NCI-H2107 (cell line): ENCODE measurements at places on chromosomes 6 and 20.

DNA sequence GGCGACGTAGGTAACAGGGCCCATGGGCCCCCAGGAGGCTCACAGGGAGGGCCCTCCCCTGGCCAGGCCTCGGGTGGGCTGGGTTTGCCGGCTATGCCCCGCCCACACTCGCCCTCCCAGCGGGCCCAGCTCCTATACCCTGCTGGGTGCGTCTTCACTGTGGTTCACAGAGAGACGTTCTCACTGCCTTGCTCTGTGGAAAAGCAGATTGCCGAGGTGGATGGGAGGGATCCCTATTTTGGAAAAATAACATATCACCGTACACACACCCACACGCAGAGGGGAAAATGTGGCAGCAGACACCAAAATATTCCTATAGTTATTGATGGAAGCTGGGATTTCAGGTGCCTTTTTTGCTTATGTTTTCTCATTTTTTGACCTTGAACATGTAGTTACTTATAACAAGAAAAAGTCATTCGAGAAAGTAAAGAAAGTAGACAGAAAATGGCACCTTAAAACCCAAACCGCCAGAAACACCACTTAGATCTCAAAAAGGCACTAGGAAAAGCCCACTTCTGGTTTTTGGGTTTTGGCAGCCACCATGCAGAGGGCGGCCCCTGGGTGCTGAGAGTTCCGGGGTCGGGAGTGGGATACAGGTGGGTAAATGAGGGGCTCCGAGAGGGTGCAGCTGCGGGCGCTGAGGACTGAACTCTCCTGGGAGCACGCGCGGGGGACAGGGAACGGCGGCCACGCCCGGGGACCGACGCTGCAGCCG is 49.4 kb downstream of the TMEM242 start:
- DNase-seq = peak; percentile 69

GRCh38 chr6:98832284-98833056 is 1.9 kb upstream of the POU3F2 start:
- no peak for DNase-seq

DNA sequence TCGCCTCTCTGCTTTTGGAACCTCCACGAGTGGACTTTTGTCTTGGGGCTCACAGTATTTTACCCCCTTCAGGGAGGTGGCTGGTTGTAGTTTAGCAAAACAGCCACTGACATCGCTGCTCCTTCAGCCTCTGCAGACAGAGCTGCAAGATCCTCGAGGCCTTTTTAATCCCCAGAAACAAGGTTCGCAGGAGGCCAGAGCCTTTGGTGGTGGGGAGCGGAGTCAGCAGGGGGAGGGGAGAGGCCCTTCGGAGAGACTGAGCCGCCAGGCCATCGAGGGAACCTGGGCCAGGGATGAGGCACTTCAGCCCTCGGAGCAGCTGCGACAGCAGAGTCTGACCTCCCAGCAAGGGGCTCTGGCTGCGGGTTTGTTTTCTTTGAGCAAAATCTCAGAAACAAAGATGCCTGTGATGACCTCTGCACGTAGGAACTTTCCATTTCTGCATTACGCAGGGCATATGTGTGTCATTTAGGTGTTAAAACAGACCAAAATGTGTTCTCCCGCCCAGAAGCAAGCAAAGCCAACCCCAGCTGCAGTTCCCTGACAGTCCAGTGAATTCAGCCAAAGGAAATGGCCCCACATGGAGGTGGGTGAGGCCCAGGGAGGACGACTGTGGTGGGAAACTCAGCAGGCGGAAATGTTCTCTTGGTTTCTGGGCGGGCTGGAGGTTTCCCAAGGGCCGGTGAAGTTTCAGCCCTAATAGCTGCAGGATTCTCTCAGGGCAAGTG is 171.2 kb upstream of the SULF2 start:
- no peak for DNase-seq

DNA sequence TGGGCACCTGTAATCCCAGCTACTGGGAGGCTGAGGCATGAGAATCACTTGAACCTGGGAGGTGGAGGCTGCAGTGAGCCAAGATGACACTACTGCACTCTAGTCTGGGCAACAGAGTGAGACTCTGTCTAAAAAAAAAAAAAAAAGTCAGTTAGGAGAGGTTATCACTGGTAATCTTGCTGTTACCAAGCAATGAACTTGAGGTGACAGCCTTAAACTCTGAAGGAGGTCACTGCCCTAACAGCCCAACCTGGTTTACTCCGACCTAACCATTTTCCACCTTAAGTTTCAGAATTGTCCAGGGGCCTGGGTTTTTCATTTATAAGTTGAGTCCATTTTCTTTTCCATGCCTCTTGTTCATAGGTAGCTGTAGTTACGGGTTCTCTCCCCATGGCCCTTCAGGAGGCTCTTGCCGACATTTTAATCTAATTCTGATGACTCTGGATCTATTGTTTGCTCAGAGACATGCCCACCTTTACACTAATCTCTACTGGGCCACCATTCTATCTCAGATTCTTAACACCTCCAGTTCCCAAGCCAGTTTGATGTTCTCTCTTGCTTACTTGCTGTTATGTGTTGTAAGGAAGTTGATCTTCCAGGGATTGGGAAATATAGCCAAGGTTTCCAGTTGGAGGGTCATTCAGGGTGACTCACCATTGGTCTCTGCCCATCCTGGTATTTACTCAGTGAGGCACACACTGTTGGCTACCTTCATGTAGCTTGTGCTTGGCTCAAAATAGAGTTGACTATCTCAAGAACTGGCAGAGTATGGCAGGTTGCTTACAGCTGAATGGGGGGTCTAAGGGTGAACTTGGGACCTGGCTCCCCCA is 29.1 kb downstream of the SHLD1 start:
- DNase-seq = no peak
